Brain (organoid and tissue), 16 donors: ENCODE measurements at places on chromosomes 4 and X.

- DNase-seq, result no peak
Observed at GRCh38 chr4:15254236-15254880, 173.5 kb upstream of the C1QTNF7 start.

- DNase-seq, result peak; percentile 0
Observed at GRCh38 chrX:78650906-78651437, 8.2 kb downstream of the RTL3 start.

DNA sequence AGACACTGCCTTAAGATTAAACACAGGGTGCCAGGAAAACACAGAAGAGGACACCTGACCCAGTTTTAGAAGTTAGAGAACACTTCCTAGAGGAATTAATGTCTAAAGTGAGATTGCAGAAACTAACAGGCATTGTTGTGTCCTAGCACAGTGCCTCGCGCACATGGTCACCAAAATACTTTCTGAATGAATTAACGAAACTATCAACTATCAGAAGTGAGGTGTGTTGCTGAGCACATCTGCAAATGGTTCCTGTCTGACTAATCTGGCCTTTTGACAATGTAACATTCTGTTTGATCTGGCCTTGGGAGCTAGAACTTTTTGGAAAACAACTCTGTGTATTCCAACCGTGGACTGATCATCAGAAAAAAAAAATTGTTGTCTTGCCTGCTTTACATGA lies 556.8 kb upstream of the LCORL start:
- no peak for DNase-seq

DNA sequence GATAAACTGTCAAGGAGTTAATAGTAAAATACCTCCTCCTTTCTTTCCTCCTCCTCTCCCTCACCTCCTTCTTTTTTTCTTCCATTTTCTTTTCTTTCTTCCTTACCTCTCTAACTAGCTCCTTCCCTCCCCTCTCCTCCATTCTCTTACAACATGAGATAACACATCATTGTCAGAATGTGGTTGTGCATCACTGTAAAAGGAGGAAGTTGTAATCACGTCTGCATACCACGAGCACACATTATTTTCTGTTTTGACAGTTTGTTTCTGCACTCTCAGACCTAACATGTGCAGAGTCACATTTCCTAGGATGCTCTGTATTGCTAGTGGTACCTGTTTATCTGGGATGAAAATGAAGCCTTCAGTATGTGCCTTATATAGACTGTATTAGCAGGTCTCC lies 9.1 kb downstream of the SLIT2 start:
- no peak for DNase-seq

DNA sequence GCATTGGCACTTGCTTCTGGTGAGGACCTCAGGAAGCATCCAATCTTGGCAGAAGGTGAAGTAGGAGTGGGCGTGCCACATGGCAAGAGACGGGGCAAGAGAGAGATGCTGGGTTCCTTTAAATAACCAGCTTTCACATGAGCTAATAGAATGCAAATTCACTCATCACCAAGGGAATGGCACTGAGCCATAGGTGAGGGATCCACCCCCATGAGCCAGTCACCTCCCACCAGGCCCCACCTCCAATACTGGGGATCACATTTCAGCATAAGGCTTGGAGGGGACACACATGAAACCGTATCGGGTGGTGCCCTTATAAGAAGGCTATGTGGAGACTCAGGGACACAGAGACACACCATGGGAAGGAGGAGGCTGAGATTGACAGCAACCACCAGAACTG lies 140.0 kb upstream of the MSX1 start:
- DNase-seq, result no peak

- no peak for DNase-seq
Observed at GRCh38 chr4:72893354-72894066, 176.0 kb downstream of the COX18 start.

- peak; percentile 17 for DNase-seq
Observed at GRCh38 chr4:46270986-46271596, 118.8 kb downstream of the GABRA2 start.

DNA sequence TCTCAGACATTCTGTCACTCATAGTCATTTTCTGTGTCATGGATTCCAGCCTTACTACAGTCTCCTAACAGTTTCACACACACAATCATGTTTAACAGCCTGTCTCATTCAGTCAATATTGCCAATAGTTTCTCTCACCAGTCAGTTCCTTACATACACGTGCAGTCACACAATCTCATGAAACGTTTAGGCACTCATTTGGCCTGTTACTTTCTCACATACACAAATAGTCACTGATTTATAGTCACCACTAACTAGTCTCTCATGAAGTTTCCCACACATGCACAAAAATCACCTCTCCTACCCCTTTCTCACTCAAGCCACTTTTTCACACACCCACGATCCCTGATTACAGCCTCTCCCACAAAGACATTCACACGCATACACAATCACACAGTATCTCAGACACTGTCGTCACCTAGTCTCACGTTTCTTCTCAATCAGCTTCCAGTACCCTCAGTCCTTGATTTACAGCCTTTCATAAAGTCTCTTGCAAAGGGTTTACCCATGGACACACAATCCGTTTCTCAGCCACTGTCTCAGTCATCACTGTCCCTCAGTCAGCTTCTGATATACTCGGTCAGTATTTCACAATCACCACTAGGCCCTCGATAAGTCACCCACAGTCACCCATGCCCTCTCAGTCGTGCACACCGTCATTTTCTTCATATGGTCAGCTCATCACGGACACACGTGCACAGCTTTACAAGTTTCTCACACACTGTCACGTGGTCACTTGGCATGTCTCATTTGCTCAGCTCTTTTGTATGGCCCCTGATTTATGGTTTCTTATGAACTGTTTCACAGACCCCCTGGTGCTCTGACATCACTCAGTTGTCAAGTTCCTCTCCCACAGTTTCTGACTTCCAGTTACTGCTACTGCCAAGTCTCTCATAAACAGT lies 4.2 kb upstream of the CFP start:
- no peak for DNase-seq
